ENCODE measurements at places on chromosomes 7 and 10. TPM values are rescaled to one million over a fixed set of nuclear protein-coding genes. Genes with fewer than 3 reads are reported as not detected.

DNA sequence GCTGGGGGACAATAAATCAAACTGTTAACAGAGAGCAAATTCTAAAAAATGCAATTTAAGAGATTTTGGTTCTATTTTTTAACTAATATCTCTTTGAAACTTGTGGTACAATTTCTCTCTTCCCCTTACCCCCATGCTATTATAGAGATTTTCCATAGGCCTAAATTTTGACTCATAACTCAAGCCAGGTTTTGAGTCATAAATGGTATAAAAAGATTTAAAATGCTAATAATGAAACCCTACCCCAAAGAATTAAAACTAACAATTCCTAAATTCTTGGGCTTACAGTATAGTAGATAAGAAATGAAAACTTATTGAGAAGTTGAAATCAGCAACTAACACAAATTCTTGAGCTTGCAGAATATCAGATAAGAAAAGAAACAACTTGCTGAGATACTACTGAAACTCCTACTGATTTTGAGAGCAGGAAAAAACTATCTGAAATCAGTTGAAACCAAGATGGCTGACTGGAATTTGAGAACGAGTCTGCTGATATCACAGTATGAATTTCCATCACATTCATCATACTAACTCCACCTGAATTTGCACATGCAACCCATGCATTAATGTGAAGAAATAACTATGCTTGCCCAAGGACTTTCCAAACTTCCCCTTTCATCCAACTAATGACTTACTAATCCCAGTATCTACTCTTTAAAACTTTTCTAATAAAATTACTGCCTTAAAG, 36.3 kb downstream of the POT1 start:
- no peak for DNase-seq

- DNase-seq: no peak
These were observed 270.0 kb downstream of the USP6NL start for GRCh38 chr10:11341283-11341960.

DNA sequence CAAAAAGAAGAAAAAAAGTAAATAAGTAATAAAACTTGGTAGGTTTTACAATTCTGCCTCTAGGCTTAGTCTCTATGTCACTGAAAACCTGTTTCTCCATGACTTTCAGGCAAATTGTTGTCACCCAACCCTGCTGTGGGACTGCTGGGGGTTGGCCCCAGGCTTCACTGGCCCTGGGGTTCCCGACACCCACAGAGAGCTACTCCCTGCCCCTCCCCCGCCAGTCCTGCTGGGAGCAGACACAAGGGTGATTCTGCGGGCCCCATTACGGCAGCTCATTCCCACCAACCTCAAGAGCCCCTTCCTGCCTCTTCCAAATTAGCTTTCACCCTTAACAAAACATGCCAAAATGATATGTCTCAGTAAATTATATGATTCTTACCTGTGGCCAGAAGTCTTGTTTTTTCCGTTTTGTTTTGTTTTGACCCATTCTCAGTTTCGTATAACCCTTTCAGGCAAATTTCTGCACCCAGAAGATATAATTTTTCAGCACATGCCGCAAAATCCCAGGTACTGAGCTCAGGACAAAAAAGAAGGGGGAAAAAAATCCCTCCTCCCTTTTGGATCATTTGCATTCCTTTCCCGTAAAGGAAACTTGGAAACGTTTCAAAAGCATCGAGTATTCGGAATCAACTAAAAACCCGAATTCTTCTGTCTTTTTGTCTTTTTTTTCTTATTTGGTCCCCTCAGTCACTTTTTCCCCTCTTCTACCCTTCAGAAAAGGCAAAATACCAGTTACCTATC, 27.8 kb downstream of the CHST15 start:
- no peak for DNase-seq

GHRHR gene
- not detected for total RNA-seq

Measured in activated CD8-positive, alpha-beta T cell treated with anti-CD3 and anti-CD28 coated beads for 36 hours (primary cell).